Mucosa of descending colon (tissue), 3 donors: ENCODE measurements at places on chromosomes 13 and 19.

GRCh38 chr13:106234636-106235035 lies 300.8 kb downstream of the EFNB2 start:
- no peak for DNase-seq

DNA sequence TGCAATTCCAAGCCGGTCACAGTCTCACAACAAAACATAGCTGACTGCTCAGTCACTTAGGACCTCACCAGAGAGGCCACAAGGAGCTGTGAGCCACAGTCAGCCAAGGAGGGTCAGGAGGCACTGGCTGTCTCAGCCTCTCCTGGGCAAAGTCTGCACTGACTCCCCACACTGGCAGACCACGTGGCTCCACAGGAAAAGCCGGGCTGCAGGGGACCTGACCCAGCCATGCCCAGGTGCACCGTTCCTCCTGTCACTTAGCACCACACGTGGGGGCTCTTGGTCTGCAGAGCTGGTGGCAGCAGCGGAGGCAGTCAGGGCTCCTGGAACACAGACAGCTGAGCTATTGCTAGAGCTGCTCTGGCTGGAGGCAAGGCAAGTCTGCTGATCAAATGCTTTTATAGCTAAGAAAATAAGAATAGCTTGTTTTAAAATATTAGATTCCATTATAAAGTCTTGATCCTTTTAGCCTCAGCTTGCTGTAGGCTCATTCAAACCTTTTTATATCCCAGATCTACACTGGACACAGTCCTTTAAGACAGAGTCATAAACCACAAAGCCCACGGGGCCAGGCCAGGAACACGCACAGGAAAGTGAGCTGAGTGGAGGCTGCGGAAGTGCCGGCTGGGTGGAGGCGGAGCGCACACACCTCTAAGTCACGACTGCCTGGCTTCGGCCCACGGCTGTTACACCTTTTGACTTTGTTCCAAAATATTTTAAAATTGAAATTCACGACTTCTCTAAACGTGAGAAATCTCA lies 744.1 kb downstream of the UQCRFS1 start:
- peak; percentile 79 for DNase-seq

DNA sequence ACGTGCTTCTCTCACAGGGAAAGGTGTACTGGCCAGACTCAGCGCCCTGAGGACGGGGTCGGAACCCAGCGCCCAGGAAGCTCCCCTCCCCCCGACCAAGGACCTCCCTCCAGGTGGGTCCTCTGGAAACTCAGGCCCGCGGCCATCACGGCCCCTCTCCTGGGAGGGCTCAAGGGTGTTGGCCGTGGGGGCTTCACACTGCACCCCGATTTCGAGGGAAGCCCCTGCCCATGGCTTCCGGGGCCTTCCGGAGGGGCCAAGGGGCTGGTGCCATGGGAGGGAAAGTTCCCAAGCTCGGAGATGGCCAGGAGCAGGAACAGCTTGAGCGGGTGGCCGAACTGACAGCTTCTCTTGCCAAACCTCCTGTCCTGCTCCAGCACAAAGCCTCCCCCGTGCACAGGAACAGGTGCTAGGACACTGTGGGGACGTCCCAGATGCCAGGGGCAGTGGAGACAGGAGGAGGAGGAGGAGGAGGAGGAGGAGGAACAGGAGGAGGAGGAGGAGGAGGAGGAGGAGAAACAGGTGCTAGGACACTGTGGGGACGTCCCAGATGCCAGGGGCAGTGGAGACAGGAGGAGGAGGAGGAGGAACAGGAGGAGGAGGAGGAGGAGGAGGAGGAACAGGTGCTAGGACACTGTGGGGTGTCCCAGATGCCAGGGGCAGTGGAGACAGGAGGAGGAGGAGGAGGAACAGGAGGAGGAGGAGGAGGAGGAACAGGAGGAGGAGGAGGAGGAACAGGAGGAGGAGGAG lies 10.0 kb downstream of the SBNO2 start:
- DNase-seq = no peak

DNA sequence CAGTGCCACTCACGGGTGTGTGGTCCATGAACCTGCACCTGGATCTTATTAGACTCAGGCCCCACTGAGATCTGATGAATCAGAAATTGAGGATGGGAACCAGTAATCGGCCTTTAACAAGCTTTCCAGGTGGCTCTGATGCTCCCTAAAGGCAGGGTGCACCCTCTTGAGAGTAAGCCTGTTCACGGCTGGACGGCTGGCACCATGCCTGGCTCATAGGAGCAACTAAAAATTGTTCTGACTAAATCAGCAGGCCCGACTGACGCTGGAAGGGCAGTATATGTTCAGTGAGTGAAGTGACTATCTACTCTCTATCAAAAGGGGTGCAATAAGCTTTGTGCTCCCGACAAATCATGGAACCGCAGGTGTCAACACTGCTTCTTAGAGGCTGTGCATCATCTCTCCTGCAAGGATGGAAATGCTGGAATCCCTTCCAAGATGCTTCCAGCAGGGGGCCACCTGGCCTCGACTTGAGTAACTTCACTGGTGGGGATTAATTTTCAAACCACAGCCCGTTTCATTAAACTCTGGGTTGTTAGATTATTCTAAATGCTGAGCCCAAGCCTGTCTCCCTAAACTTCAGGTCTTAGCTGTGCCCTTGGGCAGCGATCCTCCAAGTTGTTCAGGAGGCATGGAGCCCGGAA lies 28.4 kb downstream of the TMTC4 start:
- DNase-seq = no peak

GRCh38 chr19:2331601-2332246 lies 3.2 kb downstream of the SPPL2B start:
- no peak for DNase-seq

- DNase-seq = peak; percentile 73
Measured at GRCh38 chr19:52896431-52897137, 851 bp downstream of the ZNF320 start.

DNA sequence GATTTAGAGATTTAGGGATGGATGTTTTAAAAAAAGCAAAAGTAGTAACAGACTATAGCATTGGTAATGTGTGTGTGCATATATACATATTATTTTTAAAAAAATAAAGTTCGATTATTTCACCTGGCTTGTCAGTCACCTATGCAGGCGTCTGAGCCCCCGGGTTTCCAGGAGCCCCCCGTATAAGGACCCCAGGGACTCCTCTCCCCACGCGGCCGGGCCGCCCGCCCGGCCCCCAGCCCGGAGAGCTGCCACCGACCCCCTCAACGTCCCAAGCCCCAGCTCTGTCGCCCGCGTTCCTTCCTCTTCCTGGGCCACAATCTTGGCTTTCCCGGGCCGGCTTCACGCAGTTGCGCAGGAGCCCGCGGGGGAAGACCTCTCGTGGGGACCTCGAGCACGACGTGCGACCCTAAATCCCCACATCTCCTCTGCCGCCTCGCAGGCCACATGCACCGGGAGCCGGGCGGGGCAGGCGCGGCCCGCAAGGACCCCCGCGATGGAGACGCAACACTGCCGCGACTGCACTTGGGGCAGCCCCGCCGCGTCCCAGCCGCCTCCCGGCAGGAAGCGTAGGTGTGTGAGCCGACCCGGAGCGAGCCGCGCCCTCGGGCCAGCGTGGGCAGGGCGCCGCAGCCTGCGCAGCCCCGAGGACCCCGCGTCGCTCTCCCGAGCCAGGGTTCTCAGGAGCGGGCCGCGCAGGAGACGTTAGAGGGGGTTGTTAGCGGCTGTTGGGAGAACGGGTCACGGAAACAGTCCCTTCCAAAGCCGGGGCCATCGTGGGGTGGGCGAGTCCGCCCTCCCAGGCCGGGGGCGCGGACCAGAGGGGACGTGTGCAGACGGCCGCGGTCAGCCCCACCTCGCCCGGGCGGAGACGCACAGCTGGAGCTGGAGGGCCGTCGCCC lies 840 bp upstream of the CCNA1 start:
- DNase-seq = no peak
